ENCODE measurements at places on chromosomes 5 and 9. TPM values are rescaled to one million over a fixed set of nuclear protein-coding genes. Genes with fewer than 3 reads are reported as not detected.

The ANKRD55 gene
- total RNA-seq: not detected

The PCDHB5 gene
- not detected for total RNA-seq

The F2RL1 gene
- 0.22 TPM for total RNA-seq

The SOHLH1 gene
- total RNA-seq: not detected

The DAB2IP gene
- 0.75 TPM for total RNA-seq

The CCL21 gene
- total RNA-seq: not detected

The PRLR gene
- total RNA-seq: 2.3 TPM

The ELOVL7 gene
- 0.32 TPM for total RNA-seq

The PCDHA1 gene
- not detected for total RNA-seq

The OBP2B gene
- total RNA-seq: not detected

The LCP2 gene
- 8.5 TPM for total RNA-seq

The SLC6A7 gene
- total RNA-seq: not detected

The SNX24 gene
- total RNA-seq: 8.5 TPM

The TRIM32 gene
- total RNA-seq: 14.5 TPM

The GLDC gene
- total RNA-seq: 2.3 TPM
